NCI-H2107 (cell line): ENCODE measurements at places on chromosomes 3 and 15.

GRCh38 chr15:72382146-72382545 is 6.3 kb upstream of the HEXA start:
- DNase-seq: no peak

GRCh38 chr3:60189304-60189703 is 1061.9 kb downstream of the FHIT start:
- DNase-seq: no peak

GRCh38 chr15:67813104-67813634 is 12.1 kb upstream of the SKOR1 start:
- DNase-seq: no peak

DNA sequence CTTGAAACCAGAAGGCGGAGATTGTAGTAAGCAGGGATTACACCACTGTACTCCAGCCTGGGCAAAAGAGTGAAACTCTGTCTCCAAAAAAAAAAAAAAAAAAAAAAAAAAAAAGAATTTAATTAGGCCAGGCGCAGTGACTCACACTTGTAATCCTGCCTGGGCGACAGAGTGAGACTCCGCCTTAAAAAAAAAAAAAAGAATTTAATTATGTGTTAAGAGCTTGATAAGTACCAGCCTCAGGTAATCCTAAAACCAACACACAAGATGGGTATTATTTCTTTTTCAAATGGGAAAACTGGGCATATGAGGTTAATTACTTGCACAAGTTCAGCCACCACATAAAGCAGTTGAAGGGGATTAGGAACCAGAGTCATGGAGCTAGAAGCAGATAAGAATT is 49.0 kb downstream of the PBRM1 start:
- DNase-seq: peak; percentile 1

- no peak for DNase-seq
Observed at GRCh38 chr15:72161361-72162132, 36.0 kb downstream of the GRAMD2A start.
